ENCODE measurements at places on chromosomes 7 and 10.

- no peak for DNase-seq
Measured at GRCh38 chr10:128527711-128528110, 401.5 kb upstream of the MKI67 start.

DNA sequence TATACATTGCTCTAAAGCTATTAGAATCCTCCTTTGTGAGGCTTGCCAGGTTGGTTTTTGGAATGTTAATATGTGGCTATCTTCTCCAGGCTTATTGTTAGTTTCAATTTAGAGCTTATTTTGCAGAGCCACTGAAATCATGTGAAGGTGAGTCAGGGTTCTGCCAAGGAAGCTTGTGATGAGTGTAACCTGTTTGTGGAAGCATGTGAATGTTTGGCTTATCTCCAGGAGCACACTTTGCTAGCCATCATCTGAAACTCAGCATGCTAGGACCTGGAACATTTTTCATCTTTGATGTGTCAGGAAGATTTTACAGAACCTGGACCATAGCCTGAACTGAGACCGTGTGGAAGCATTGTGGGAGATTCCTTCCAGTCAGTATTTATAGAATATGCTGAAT, 197.3 kb downstream of the PPP1R9A start:
- DNase-seq = no peak

- no peak for DNase-seq
Measured at GRCh38 chr10:124248056-124249045, 155.0 kb upstream of the CHST15 start.

- DNase-seq = no peak
Measured at GRCh38 chr10:110045772-110046171, 38.0 kb downstream of the ADD3 start.

DNA sequence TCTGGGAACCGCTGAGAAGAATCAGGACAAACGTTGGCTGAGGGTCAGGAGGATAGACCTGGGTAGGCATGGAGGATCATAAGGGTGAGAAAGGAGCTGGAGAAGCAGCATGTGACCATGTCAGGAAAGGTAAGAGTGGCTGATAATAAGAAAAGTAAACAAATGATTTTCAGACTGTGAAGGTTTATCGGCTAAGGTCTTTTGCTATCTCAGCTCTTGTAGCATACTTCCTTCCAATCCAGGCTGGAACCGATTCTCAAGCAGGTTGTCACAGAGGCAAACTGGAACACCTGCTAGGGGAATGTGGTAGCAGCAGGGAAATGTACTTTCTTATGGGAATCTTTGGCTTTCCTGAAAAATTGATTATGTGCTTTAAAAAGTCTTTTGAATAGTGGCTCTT, 74.7 kb downstream of the TMEM168 start:
- DNase-seq = no peak

- DNase-seq = no peak
Measured at GRCh38 chr10:44911081-44911540, at the start of gene TMEM72. Gene TMEM72, plus strand, starts transcription at chr10:44911337. Its CDS starts 176 bp downstream, at chr10:44911513.

DNA sequence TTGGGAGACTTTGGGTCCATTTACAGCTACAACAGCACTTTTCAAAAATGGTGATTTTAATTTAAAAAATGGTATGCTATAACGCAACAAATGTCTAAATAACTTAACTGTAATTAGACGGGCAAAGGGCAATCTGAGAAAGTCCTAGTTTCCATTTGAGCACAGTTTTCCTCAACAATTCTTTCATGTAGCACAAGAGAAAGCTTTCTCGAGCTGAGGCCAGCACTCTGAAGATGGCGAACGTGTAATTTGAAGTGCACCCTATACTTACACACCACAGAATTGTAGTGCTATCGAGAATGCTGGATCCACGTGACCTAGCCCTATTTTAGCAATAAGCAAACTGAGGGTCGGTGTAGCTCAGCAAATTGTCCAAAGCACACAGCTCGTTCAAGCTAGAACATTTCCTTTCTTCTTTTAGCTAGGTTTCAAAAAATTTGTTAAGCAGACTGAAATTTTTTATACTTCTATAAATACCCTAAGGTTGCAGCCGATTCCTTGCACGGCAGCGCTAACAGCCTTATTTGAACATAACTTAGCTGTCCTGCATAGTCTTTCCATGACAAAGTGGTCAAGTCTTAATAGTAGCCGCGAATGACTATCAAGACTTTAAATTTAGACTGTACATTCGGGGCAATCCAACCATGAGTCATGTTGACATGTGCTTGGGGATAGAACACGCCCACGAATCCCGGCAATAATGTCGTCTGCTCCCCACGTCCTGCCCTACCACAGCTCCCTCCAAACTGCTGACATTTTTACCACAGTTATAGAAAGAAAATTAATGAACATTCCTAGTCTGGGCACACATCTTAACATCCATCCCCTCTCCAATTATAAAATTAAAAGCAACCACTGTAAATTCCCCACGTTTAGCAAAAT, 10.0 kb downstream of the KLF6 start:
- no peak for DNase-seq

DNA sequence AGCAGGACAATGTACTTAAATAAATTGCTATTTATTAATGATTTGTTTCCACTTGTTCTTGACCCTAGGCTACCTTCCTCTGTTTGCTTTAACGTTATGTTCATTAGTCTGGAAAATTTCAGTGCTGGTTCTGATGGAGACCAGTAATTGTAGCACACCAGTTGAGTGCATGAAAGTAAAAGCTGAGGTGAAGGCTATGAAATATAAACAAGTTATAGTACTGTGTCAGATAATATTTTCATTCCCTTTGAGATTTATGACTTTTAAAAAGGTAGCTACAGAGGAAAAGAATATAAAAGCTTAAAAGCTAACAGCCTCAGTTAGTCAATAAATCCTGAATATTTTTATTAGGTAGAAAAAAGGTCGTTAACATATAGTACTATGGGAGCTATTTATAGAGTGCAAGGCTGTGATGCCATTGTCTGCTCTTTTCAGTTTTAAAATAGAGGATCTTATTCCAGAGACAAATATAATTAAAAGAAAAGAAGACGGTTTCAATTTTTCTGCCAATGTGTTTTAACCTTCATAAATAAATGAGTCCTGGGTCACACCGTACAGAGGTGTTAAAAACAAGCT, 351.8 kb upstream of the ETV1 start:
- DNase-seq = no peak

GRCh38 chr10:83921984-83922860, 217.1 kb upstream of the GHITM start:
- no peak for DNase-seq

DNA sequence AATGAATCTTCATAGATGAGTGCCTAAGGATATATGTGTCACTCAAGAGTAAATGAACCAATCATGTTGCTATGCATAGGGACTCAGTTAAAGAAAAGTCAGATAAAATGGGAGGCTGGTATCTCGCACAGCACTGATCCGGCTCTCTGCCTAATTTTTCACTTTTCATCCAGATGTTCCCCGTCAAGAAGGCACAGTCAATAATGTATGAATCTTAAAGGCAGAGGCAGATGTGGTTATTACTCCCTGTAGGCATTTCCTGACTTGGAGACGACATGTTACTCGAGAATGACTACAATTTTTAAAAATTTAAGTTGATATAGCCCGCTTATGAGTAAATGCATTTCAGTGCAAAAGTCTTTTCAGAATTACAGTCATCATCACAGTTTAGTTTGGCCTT, 113.6 kb downstream of the TBXAS1 start:
- no peak for DNase-seq

GRCh38 chr7:26100406-26101339, 51.3 kb upstream of the NFE2L3 start:
- no peak for DNase-seq

GRCh38 chr7:80047856-80048459, 86.7 kb upstream of the GNAI1 start:
- DNase-seq = no peak

DNA sequence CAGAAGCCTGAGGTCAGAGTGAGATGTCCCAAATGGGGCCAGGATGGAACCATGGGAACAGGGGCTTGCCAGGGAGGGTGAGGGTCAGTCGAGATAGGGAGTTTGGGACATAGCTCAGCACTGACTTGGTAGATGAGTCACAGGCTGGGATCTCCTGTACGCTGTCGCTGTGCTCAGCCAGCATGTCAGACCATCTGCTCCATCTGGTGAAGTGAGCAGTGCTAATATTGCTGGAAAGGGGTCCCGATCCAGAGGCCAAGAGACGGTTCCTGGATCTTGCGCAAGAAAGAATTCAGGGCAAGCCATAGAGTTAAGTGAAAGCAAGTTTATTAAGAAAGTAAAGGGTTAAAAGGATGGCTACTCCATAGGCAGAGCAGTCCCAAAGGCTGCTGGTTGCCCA, 505.6 kb downstream of the GALNT17 start:
- no peak for DNase-seq

DNA sequence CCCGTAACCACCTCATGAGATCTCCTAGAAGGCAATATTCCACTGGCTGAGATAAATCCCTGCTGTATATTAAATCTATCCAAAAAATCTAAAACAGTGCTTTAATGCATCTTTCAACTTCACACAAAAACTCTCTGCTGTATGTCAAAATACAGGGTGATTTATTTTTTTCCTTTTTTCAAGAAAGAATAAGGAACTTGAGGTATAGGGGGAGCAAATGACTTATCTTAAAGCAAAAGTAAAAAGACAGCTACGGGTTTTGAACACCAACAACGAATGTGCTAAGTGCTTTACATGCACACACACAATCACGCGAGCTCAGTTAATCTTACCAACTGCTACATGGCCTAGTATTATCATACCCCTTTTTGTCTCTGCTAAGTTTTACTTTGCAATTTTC, 168.9 kb upstream of the PHF14 start:
- no peak for DNase-seq

DNA sequence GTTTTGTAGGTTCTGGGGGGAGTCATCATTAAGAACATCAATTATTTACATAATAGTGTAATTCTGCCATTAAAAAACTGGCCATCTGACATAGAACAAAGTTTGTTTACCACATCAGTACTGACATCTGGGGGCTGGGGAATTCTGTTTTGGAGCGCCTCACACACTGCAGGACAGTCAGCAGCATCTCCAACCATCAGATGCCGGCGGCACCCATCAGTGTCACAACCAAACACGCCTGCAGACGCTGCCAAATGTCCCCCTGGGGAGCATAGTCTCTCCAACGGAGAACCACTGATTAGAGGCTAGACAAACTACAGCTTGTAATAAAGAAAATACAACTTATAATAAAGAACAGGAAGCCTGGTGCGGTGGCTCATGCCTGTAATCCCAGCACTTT, 26.0 kb downstream of the GNA12 start:
- DNase-seq = no peak

Measured in bone marrow (tissue), 2 donors.